ENCODE measurements at places on chromosomes 3 and 15.
A peak's percentile ranks its signal among the peaks of the same experiment; 100 is the strongest.

GRCh38 chr3:65662095-65662494 lies 376.6 kb downstream of the MAGI1 start:
- DNase-seq: no peak

GRCh38 chr3:127573912-127574311 lies 16.6 kb downstream of the TPRA1 start:
- no peak for DNase-seq

DNA sequence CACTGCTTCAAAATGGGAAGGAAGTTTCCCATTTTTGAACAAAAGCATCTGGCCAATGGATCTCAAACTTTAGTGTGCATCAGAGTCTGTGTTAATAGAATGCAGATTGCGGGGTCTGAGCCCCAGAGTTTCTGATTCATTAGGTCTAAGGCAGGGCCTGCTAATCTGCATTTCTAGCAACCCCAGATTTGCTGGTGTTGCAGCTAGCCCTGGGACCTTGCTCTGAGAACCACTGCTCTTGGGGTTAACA lies 30.7 kb upstream of the USP3 start:
- DNase-seq: no peak

GRCh38 chr3:73549051-73549600 lies 75.6 kb downstream of the PDZRN3 start:
- DNase-seq: no peak

DNA sequence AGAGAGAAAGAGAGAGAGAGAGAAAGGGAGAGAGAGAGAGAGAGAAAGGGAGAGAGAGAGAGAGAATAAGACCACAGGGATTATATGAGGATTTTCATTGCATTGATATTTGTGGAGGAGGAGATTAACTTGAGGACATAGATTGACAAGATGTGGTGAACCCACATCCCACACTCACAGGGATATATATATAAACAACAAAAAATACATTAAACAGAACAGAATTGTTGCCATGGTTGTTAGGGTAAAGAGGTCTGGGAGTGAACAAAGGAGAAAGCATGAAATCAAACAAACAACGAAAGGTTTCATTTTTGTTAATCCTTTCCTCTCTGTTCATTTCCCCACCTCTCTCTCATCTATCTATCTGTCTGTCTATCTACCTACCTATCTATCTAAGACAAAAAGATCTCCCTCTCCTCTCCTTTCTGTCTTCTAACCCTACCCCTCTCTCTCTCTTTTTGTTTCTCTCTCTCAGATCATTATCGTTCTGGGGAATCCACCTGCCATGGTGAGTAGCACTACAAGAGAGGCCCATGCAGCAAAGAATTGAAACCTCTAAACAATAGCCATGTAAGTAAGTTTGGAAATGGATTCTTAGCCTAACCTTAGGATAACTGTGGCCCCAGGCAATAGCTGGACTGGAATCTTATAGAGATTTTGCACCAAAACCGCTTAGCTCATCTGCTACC lies 280.9 kb downstream of the RAP2B start:
- DNase-seq: no peak

DNA sequence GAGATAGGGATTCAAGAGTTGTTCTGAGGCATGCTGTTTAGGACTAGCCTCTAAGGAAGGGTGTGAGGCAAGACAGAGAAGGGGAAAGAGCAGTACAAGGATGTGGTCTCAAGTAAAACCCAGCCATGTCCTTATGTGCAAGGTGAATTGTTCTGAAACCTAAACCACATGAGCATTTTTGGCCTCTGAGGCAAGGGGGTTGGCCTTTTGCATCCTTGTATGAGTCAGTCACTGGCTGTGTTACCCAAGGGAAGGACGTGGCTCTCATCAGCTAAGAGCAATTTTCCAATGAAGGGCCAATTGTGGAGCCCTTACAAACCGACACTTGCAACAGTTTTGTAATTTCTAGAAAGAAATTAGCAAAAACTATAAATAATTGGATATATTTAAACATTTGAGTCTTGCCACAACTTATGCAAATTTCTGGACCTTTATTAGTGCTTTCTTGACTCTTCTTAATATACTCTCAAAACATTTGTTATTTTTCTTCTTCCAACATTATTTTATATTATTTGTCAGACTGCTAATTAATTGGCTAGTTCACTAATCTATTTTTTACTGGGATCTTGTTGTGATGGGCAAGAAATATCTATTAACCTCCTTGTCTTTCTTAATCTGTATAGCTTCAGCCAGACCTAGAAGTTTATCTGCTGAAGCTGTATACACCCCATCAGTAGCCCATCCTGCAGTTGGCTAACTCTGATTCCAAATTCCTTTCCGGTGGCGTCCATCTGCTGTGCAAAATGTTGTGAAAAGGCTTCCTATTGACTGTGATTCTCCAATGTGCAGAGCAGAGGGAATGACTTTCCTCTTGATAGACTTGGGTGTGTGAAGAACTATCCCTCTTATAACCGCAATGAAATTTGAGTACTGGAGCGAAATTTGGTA lies 97.7 kb upstream of the P2RY1 start:
- DNase-seq: no peak

GRCh38 chr3:193124861-193125260 lies 116.2 kb upstream of the PLAAT1 start:
- DNase-seq: no peak

- DNase-seq: no peak
These were observed 7.4 kb upstream of the RIOX2 start for GRCh38 chr3:97979610-97980009.

DNA sequence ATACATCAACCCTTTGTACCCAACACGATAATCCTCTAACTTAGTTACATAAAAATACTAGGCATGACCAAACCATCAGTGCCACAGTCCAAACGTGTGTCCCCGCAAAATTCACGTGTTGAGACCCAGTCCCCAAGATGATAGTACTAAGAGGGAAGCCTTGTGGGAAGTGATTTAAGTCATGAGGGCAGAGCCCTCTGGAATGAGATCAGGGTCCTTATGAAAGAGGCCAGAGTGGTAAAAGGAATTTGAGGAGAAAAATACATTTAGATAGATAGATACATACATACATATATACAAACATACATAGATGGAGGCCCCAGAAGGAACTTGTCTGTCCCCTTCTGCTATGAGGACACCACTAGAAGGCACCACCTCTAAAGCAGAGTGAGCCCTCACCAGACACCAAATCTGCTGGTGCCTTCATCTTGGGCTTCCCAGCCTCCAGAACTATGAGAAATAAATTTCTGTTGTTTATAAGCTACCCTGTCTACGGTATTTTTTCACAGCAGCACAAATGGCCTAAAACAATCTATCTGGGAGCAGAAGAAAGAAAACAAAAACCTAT lies 8.0 kb downstream of the TBC1D2B start:
- DNase-seq: peak; percentile 45

DNA sequence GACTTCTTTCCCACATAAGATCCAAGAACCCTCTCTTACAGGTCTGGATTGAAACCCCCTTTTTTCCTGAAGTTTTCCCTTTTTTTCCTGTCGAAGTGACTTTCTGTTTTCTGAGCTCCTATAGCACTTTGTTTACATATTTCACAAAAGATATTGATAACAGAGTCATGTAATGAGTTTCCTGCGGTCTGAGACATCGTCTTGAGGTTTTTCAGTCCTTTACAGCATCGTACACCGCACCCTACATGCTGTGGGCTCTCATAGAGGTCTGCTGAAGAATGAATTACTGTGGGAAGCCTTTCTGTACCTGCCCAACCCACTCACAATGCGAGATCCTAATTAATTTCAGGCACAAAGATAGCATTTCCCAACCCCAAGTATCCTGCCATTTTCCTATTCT lies 53.1 kb downstream of the MCF2L2 start:
- no peak for DNase-seq

All from OCI-LY7 (cell line).